ENCODE measurements at places on chromosomes 1 and 21.

- H3K4me1 ChIP-seq = no peaks in the 10 kb centered on the region
- no peak for DNase-seq
- H3K27ac ChIP-seq = no peak overlapping the region
- no peaks in the 10 kb centered on the region for H3K27me3 ChIP-seq
- no peaks in the 10 kb centered on the region for H3K36me3 ChIP-seq
Measured at GRCh38 chr21:22561946-22562345, 1563.7 kb downstream of the NCAM2 start.

DNA sequence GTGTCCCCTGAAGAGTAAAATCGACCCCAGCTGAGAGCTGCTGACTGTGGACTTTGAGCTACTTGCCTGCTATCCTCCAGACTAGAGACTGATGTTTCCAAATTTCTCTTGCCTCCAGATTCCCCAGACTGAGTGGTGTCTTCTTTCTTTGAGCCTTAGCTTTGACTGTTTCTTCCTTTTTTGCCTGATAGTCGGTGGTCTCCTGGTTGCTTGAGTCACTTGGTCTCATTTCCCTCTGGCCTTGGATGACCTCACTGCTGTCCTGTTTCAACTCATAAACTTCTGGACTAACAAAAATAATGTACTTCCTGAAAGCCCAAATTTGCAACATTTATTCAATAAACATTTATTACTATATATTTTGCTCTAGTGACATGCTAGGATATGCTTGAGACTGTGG lies 52.9 kb upstream of the DIPK1A start:
- H3K4me3 ChIP-seq = no peak overlapping the region
- H3K27ac ChIP-seq = no peak overlapping the region
- peaks cover 5% of the 10 kb centered on the region for H3K4me1 ChIP-seq
- no peaks in the 10 kb centered on the region for H3K27me3 ChIP-seq

DNA sequence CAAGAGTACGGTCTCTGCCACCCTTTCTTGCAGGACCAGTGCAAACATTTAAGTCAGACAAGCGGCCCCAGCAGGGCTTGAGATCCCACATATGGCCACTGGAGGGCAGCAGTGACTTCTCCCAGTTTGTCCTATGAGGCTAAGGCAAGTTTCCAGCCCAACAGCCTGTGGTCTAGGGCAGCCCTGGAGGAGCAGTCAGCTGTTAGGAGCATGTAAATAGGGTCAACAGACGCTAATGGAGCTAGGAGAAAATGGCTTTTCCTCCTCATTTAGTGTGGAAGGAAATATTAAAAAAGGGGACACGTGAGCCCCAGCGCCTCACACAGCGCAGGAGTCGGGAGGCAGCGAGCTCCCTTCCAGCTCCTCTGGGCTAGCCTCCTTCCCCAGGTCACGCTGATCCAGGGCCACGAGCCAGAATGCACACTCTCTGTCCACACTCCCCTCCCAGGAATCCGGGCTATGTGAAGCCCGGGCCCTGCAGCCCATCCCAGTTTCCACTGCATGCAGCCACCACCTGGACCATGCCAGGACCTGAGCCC lies 95.6 kb downstream of the LAMC2 start:
- no peak overlapping the region for H3K4me3 ChIP-seq
- H3K27me3 ChIP-seq = no peaks in the 10 kb centered on the region
- peak; percentile 87 for DNase-seq

- H3K4me3 ChIP-seq = no peak overlapping the region
- H3K27ac ChIP-seq = no peak overlapping the region
- no peak for DNase-seq
- no peaks in the 10 kb centered on the region for H3K4me1 ChIP-seq
Measured at GRCh38 chr1:3423245-3423829, 31.1 kb upstream of the ARHGEF16 start.

DNA sequence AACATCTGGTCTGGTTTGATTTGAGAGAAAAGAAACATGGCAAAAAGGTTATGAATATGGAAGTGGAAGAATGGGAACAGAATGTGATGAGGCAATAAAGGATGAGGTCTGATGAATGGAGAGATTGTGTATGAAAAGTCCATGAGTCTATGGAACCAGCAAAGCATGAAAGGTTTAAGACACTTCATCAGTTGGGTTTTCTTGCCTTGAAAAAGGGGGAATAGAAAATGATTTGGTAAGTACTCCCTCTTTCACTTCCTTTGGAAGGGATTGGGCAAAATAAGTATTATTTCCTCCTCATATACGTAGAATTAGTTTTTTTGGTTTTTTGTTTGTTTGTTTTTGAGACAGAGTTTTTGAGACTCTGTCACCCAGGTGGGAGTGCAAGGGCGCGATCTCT lies 155.8 kb downstream of the TRIM33 start:
- H3K36me3 ChIP-seq = no peaks in the 10 kb centered on the region
- H3K27ac ChIP-seq = no peak overlapping the region
- H3K27me3 ChIP-seq = no peaks in the 10 kb centered on the region
- DNase-seq = no peak

GRCh38 chr1:28288487-28288886 lies 29.2 kb downstream of the SESN2 start:
- H3K4me1 ChIP-seq = no peaks in the 10 kb centered on the region
- no peak overlapping the region for H3K27ac ChIP-seq
- H3K27me3 ChIP-seq = no peaks in the 10 kb centered on the region
- no peaks in the 10 kb centered on the region for H3K36me3 ChIP-seq

DNA sequence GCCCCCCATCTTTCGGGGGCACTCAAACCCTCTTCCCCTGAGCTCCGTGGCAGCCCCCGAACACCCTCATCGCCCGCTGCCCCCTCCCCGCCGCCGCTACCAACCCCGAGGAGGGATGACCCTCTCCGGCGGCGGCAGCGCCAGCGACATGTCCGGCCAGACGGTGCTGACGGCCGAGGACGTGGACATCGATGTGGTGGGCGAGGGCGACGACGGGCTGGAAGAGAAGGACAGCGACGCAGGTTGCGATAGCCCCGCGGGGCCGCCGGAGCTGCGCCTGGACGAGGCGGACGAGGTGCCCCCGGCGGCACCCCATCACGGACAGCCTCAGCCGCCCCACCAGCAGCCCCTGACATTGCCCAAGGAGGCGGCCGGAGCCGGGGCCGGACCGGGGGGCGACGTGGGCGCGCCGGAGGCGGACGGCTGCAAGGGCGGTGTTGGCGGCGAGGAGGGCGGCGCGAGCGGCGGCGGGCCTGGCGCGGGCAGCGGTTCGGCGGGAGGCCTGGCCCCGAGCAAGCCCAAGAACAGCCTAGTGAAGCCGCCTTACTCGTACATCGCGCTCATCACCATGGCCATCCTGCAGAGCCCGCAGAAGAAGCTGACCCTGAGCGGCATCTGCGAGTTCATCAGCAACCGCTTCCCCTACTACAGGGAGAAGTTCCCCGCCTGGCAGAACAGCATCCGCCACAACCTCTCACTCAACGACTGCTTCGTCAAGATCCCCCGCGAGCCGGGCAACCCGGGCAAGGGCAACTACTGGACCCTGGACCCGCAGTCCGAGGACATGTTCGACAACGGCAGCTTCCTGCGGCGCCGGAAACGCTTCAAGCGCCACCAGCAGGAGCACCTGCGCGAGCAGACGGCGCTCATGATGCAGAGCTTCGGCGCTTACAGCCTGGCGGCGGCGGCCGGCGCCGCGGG lies 837 bp downstream of the FOXD3 start:
- no peaks in the 10 kb centered on the region for H3K36me3 ChIP-seq
- H3K4me3 ChIP-seq = no peak overlapping the region
- no peak overlapping the region for H3K27ac ChIP-seq
- H3K4me1 ChIP-seq = no peaks in the 10 kb centered on the region
- DNase-seq = no peak
- peaks cover 93% of the 10 kb centered on the region for H3K27me3 ChIP-seq

DNA sequence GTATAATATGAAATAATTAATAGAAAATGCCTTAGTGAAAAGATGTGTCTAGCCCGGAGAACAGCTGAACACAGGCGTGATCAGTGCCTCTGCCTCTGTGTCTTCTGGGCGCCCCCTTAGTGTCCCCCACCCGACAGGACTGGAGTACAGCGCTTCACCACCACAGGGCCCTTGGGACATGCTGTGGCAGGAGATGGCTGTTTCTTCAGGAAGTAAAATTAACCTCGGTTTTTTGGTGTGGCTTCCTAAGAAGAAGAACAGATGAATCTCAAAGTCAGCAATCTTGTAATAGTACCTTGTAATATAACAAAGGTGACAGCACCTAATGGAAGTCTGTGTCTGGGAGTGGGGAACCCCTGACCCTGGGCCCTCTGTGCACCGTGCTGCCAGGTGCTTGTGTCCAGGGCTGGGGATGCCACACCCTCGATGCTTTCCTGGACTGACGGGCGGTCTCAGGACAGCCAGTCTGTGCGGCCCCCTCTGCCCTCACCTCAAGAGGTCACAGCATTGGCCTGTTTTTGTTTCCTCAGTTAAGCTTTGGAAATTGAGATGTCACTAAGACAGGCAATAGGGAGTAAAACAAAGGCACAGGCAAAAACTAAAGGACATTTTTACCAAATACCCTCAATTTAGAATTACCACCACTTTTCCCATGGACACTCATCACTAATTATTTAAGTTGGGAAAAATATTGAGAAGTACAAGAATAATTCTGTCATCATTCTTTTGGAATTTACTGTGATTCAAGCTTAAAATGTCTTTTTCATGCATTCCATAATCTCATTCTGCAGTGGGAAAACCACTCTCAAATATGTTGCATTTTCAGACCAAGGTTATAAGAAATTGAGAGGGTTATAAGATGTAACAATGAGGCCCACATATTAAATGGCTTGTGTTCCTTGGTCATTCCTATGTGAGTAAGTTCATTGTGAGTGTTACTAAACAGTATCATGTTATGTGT lies 79.3 kb downstream of the ADARB1 start:
- H3K36me3 ChIP-seq = no peaks in the 10 kb centered on the region
- H3K4me1 ChIP-seq = peaks cover 3% of the 10 kb centered on the region
- H3K4me3 ChIP-seq = no peak overlapping the region
- DNase-seq = peak; percentile 80
- H3K27me3 ChIP-seq = no peaks in the 10 kb centered on the region

DNA sequence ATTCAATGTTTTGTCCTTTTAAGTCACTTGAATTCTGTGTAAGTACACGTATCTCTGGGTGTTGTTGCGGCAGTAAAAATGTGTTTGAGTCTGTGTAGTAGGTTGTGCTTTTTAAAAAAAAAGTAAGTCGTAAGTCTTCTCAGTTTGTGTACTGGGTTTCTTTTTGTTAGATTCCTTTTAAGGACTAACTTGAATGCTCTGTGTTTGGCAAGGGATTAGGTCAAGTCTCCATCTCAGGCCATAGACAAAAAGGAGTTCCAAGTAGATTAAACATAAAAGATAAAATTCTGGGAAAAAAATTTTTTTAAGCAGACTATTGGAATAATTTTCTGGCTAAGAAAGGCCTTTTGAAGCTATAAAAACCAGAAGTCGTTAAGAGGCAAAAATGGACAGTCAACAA lies 113.1 kb downstream of the ATP5PO start:
- no peak for DNase-seq
- H3K27me3 ChIP-seq = no peaks in the 10 kb centered on the region
- no peaks in the 10 kb centered on the region for H3K36me3 ChIP-seq
- H3K4me3 ChIP-seq = no peak overlapping the region
- H3K4me1 ChIP-seq = no peaks in the 10 kb centered on the region

- DNase-seq = no peak
- no peaks in the 10 kb centered on the region for H3K36me3 ChIP-seq
- no peak overlapping the region for H3K4me3 ChIP-seq
Measured at GRCh38 chr21:25462517-25462971, 144.7 kb downstream of the MRPL39 start.

DNA sequence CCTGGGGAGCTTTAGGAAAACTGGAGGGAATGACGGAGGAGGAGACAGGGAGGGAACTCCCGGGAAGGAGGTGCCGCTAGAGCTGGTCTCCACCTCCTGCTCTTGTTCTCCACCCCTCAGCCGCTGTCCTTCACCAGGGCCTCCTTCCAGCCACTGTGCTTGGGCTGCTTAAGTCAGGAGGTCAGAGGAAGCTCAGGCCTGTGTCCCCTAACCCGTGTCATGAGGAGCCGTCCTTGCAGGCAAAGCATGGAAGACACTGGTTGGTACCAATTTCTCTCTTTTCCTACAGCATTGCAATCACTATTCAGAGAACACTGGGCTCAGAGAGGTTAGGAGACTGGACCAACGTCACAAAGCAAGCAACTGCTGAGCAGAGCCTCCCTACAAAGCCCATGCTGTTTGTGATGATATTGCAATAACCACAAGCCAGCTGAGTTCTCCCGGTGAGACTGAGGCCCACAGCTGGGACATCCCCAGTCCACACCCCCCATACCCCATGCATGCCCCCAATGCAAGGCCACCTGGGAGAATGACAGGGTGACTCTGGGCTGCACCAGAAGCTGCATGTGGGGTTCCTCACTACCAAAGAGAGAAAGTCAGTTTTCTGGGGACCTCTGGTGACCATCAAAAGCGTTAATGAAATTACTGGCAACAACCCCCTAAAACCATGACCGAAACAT lies 427.5 kb downstream of the NPHP4 start:
- H3K36me3 ChIP-seq = no peaks in the 10 kb centered on the region
- H3K4me3 ChIP-seq = no peak overlapping the region
- no peak overlapping the region for H3K27ac ChIP-seq

DNA sequence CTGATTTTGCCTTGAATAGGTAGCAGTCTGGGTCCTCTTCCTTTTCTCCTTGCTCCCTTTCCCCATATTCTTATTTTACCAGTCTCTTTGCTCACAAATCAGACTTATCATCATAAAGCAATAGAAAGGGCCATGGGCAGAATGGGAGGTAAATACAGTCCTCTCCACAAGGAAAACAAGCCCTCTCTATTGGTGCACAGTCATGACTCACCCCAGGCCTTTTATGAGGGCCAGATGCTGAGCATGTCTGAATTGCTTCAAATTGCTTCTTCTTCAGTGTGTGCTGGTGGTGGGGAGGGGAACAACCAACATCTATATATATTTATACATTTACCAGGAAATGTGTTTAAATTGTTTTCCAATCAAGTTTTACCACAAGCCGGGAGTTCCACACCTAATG lies 75.2 kb downstream of the GFI1 start:
- H3K36me3 ChIP-seq = no peaks in the 10 kb centered on the region
- H3K27ac ChIP-seq = no peak overlapping the region
- no peak overlapping the region for H3K4me3 ChIP-seq
- H3K27me3 ChIP-seq = no peaks in the 10 kb centered on the region

- H3K27ac ChIP-seq = no peak overlapping the region
- H3K4me3 ChIP-seq = no peak overlapping the region
- no peaks in the 10 kb centered on the region for H3K4me1 ChIP-seq
- DNase-seq = no peak
- no peaks in the 10 kb centered on the region for H3K36me3 ChIP-seq
Measured at GRCh38 chr21:45905196-45905595, 76.4 kb upstream of the COL6A1 start.
